Metanephros (tissue), 2 donors: ENCODE measurements at places on chromosomes 7 and 10. TPM values are rescaled to one million over a fixed set of nuclear protein-coding genes. Genes with fewer than 3 reads are reported as not detected.

FRMD4A gene
- 63.1 TPM for total RNA-seq

CYP3A7 gene
- 0.35 TPM for total RNA-seq

NKX2-3 gene
- not detected for total RNA-seq

PRF1 gene
- total RNA-seq = 2.0 TPM

FFAR4 gene
- total RNA-seq = 0.23 TPM

PTF1A gene
- total RNA-seq = not detected

MYL10 gene
- 8.8 TPM for total RNA-seq

SEC23IP gene
- 24.8 TPM for total RNA-seq

KMT2C gene
- total RNA-seq = 74.2 TPM

STAG3 gene
- 1.3 TPM for total RNA-seq

PIK3CG gene
- 6.7 TPM for total RNA-seq

PGAM2 gene
- 102 TPM for total RNA-seq

LAMB1 gene
- total RNA-seq = 493 TPM

PIK3AP1 gene
- 10.5 TPM for total RNA-seq

PLPP4 gene
- total RNA-seq = 5.2 TPM

PRSS1 gene
- 0.41 TPM for total RNA-seq

MUC12 gene
- total RNA-seq = not detected
